Mammary epithelial cell (primary cell): ENCODE measurements at places on chromosomes 16 and 17.
A peak's percentile ranks its signal among the peaks of the same experiment; 100 is the strongest.

DNA sequence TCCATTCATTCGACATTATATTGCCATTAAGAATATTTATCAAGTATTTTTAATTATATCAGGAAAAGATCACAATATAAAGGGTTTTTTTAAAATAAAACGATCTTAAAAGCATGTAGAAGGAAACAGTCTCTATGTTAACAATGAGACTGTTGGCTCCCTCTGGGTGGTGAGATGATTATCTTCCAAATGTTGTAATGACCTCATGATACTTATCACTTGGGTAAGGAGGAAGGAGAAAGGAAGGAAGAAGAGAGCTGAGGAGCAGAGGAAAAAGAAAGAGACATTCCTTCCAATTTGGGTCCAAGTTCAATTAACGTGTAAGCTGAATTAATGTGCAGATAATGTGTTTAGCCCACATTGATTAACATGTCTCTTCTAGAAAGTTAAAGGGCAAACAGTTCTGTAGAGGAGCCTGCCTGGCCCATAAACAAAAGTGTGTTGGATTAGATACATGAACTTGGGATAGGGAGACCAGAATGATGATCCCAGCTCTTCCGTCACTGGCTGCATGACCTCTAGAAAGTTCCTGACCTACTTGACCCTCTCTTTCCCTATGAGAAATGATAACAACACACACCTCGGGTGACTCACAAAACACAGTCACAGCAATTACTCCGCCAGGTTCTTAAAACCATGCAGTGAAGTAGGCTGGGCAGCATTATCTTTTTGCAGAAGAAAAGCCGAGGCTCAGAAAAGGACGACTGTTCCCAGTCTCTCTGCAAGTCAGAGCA lies 32.0 kb downstream of the PIMREG start:
- no peak for DNase-seq

- DNase-seq = no peak
Measured at GRCh38 chr17:39757931-39758873, 20.5 kb downstream of the GRB7 start.

DNA sequence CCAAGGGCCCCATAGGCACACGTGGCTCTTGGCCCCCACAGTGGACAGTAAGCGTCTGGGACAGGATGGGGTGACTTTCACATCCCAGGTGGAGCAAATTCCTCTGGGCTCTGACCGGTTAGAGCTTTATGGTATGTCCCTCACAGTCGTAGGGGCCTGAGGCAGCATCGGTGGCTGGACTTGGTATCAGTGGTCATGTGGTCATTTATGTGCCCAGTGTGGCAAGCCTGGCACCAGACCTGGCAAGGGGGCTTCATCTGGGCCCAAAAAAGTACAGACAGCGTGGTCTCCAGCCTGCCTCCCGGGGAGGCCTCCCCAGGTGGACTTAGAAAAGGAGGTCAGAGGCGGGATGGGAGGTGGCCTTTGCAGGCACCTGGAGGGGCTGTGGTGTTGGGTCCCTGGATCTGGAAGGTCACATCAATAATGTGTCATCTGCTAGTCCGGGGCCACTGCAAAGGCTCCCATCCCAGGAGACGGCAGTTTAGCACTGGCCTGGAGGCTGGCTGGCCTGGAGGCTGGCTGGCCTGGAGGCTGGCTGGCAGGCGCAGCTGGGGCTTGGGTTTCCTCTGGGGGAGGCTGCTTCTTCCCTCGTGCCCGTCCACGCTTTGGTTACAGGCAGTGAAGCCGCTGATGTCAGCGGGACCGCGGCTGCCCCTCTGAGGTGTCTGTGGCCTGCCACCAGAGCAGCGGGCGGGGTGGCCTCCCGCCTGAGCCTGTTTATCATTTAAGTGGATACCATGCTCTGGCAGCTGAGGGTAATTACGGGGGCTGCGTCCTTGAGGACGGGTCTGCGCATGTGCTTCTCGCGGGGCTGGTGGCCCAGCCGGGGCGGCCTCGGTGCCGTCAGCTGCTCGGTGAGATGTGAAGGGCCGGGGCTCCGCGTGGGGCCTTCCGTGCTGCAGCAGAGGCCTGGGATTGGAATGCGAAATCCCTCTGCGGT lies 20.7 kb upstream of the CBX4 start:
- no peak for DNase-seq

DNA sequence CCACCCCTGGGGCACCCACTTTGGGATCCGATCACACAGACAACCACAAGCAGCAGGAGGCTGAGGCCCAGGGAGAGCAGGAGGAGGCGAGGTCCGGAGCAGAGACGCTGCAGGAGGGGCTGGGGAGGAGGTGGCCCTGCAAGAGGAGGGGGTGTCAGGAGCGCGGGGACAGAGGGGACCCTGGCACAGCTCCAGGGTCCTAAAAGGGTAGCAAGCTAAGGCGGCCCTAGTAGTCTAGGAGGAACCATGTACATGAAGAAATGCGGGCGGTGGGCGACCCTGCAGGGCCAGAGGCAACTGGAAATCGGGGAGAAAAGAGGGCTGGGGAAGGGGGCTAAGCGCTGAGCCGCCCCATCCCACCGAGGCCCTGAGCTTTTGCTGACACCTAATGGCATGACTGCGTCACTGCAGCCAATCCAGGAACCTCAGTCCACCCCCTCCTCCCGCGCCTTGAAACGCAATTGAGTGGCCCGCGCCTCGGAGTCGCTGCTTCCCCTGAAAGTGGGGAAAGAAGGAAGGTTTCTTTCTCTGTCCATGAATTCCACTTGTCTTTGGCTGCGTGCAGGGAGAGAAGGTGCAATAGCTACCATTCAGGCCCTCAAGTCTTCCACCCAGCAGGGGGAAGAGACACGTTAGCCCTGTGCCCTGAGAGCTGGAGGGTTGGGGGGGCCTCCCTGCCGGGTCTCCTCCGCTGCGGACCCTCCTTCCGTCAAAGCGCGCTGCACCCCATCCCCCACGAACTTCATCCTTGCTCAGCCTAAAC lies 1.8 kb downstream of the ASGR1 start:
- peak; percentile 37 for DNase-seq

- no peak for DNase-seq
Measured at GRCh38 chr16:67229906-67230808, 3.2 kb downstream of the TMEM208 start.

GRCh38 chr17:17205368-17206123 lies 587 bp downstream of the PLD6 start:
- peak; percentile 38 for DNase-seq
